H7 (cell line): ENCODE measurements at places on chromosomes 4 and X. TPM values are rescaled to one million over a fixed set of nuclear protein-coding genes. Genes with fewer than 3 reads are reported as not detected.
A peak's percentile ranks its signal among the peaks of the same experiment; 100 is the strongest.

GRCh38 chrX:48835524-48836329, at the start of gene PCSK1N:
PCSK1N (minus strand) TSS chrX:48835610; CDS start chrX:48835532, 78 bp downstream.
- DNase-seq: peak; percentile 85

The SPANXC gene
- total RNA-seq: not detected in 2 replicates

- DNase-seq: peak; percentile 61
These were observed 24.3 kb downstream of the SHROOM3 start for GRCh38 chr4:76459291-76459723.

- DNase-seq: peak; percentile 72
These were observed 97.4 kb downstream of the PHKA2 start for GRCh38 chrX:18886344-18887161.

DNA sequence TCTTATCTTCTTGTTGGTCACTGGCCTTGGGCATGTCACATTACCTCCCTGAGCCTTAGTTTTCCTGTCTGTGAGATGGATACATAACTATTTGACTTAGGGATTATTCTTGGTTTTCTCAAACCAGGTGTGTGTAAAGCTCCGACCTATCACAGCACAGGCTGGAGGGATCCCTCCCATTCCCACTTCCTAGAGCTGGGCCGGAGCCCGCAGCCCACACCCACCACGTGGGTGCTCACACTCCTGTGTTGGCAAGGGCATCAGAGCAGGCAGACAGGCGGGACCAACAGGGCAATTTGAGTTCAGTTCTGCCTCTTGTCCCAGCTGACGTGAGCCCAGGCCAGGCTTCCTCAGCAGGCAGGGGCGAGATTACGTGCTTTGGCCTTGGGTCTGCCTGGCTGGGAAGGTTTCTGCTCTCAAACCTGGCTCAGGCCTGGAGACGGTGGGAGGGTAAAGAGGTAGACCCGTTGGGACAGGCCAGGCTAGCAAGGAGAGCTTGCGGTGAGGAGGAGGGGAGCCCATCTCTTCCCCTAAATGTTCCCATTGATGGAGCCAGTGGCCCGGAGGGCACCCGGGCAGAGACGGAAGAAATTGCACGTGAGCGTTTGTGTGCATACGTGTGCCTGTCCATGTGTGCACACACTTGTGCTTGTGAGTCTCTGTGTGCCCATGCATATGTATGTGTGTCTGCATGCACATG, 734 bp upstream of the SH3TC1 start:
- no peak for DNase-seq

The CYLC1 gene
- not detected in 2 replicates for total RNA-seq

GRCh38 chr4:56870946-56871345, 36.8 kb upstream of the REST start:
- DNase-seq: no peak

DNA sequence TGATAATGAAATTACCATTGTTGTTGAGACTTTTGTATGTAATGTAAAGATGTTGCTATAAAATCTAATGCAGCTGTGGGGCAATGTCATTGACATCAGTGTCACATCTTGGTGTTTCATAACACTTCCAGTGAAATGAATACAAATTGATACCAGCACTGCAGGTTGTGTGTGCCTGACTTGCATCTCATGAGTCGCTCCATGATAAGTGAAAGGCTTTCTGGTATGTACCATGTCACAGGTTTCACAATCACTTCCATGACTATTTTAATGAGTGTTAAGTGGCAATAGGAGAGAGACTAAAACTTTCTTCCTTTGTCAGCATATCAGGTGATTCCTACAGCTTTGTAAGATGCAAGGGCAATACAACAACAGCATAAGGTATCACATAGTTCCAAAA, 94.4 kb downstream of the ABCB7 start:
- no peak for DNase-seq

The GYPE gene
- not detected in 2 replicates for total RNA-seq

DNA sequence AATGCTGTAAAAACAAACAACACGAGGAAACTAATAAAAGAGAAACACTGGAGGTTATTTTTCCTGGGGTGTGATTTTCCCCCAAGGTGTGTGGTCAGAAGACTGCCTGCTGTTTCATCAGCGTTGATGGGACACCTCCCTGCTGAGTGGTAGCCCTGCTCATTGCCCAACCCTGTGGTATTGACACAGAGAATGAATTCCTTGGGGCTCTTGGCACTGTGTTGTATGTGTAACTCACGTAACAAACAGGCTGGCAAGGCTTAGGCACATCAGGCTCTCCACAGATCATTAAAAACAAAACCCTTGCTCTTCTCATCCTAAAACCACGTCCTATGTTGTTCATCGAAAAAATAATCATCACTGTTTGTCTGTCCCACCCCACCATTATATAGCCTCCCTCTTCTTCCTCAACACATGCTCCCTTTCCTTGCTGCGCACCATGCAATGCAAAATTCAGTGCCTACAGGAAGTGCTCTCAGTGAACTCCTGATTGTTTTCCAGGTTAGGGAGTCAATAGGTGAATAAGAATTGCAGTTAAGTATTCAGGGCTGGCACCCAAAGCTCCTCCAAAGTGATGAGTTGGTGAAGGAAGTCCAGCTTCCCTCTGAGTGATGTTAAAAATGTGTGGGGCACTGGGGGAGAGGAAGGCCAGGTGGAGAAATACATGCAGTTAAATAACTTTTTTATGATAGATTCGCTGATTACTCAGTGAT, 11.4 kb upstream of the PUDP start:
- no peak for DNase-seq

GRCh38 chr4:82951196-82951595, 50.7 kb downstream of the THAP9 start:
- no peak for DNase-seq

DNA sequence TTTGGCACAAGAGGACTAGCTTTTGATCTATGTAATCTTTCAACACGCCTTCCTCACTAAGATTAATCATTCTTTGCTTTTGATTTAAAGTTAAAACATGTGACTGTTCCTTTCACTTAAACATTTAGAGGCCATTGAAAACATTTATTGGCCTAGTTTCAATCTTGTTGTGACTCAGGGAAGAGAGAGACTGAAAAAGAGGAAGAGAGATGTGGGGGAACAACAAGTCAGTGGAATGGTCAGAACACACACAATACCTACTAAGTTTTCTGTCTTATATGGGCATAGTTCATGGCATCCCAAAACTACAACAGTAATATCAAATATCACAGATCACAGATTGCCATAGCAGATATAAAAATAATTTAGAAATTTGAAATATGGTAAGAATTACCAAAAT, 812.9 kb upstream of the AGA start:
- DNase-seq: no peak

The BEX5 gene
- 5.5 and 8.6 TPM in 2 replicates for total RNA-seq

DNA sequence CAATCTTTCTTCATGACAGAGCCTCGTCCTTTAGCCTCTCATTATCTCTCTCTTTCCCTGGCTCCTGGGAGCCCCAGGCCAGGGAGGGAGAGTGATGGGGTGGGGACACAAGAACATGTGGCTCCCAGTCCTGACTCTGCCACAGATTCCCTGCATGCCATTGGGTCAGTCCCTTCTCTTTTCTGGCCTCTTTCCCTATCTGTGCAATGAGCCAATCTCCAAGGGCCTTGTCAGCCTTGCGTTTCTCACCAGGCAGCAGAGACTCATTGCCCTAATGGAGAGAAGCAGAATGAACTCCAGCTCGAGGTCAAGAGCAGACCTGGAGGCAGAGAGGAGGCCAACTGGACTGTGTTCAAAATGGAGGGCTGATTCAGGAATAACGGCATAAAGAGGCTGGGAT, 38.4 kb upstream of the PJA1 start:
- no peak for DNase-seq

DNA sequence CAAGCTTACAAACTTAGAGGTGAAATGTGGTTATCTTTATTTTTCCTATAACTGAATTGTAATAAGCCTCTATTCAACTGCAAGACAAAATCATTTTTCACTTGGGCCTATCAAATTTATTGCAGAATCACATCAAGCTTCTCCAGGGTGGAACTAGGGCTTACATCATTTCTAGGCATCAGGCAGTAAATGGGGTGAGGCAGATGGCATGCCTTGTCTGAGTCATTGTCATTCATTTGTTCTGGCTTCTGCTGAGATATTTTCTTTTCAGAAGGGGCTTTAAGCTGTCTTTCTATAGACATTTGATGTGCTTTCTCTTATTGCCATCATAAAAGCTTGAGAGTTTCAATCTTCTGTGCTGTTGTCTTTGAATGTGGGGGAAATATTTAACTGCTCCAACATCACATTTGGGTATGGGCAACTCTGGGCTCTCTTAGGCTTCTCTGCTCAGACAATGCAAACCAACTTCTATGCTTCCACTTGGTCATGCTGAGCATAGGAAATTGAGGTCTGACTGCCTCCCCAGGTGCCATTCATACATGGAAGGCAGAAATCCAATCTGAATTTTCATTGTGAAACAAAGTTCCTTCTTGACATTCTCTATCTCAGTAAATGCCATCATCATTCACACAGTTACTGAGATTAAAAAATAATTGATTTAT, 225.8 kb upstream of the GIMD1 start:
- no peak for DNase-seq

The MPC1L gene
- total RNA-seq: not detected in 2 replicates

DNA sequence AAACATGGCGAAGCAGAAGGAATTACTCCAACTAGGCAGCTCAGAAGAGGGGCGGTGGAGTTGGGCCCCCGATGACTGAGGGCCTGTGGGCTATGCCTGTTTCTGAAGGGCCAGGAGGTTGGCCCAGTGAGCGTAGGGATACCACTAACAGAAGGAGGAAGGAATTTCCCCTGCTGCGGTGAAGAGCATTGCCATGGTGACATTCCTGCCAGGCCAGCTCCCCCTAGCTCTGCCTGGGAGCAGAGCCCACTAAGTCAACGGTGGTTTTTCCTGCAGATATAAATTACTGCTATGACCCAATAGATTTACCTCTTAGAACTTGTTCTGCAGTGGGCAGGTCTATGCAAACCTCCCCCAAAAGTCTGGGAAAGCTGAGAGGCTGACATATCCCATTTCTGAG, 28.9 kb upstream of the HMX1 start:
- no peak for DNase-seq

The FGF13 gene
- 81.2 and 96.9 TPM in 2 replicates for total RNA-seq

GRCh38 chrX:98501426-98501825, 1617.7 kb downstream of the RPA4 start:
- no peak for DNase-seq

DNA sequence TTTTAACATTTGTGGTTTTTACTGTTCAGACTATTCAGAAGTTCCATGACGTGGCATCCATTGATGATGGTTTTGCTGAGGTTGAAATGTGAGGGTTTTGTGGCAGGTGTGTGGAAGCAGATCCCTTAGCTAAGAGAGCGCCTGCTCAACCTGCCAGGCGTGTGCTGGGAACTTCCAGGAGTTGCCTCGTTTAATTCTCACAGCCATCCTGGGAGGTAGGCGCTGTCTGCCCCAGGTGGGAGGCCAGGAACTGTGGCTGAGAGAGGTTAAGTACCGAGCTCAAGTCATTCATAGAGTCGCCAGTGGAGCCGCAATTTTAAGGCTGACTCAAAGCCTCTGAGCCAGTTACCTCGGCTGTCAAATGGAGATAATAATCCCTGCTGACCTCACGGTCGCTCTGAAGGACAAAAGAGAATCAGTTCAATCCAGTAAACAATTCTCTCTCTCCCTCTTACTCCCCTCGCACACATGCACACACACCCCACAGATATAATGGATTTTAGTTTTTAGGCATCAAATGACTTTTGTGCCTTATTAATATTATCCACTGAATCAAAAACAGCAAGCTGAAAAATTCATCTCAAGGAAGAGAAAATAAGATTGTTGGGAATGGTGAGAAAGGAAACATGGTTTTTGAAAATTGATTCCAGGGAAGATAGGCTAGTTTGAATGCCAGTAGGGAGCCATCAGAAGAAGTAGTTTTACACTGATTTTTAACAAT, 171.3 kb downstream of the PTTG2 start:
- DNase-seq: peak; percentile 56

The CD38 gene
- total RNA-seq: 0.15 and 1.1 TPM in 2 replicates

DNA sequence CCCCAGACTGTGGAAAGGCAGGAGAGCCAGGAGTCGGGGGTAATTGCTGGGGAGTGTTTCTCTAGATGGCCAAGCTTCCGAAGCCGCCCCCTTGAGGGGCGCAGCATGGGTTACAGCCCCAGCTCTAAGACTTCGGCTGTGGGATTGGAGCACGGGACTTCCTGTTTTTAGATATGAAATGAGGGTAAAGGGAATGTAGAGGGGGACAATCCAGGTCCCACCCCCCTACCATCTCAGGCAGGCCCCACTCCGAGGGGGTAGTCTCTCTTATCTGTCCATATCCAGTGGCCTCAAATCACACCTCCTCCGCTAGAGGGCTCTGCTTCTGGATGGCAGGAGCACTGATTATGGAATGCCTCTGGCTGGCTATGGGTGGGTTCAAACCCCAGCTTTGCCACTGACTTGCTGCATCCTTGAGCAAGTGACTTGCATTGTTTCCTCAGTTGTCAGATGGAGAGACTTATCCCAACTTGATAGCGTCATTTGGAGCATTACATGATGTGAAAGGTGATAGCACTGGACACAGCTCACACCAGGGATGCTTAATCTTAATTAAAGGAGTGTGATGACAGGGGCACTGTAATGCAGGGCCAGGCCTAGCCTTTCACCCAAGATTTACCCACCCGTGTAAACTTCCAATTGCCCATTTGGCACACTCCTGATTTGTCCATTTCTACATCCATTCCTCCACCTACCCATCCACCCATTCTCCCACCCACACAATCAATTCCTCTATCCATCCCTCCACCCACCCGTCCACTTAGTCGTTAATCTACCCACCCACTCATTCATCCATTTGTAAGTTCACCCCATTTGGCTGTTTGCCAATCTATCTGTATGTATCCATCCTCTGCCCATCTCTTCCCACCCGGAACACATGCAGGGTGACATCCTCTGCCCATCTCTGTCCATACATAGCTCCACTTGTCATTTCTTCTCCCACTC, 848 bp upstream of the KCND1 start:
- peak; percentile 92 for DNase-seq

DNA sequence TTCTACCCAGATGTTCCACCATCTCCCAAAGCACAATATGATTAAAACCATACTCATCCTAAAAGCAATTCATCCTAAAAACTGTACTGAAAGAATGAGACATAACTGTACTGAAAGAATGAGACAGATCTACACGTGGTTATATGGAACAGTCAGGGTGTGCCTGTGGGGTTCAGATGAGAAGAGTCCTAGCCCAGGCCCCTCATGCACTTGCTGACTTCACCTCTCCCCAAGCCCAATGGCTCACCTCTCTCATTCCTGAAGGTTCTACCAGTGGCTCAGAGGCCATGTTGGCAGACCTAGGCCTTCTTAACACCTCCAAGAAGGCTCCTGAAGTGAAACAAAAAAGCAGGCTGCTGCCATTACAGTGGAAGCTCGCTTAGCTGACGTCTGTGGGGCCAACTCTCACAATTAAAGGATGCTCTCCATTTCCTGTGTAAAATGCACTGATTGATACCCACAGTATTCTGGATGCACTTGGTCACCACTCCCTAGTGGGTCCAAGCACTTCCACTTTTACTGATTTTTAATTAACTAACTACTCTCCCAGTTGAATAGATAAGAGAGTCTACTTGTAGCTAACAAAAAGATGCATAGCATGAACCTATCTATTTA, 3.8 kb downstream of the PLAC1 start:
- DNase-seq: no peak

DNA sequence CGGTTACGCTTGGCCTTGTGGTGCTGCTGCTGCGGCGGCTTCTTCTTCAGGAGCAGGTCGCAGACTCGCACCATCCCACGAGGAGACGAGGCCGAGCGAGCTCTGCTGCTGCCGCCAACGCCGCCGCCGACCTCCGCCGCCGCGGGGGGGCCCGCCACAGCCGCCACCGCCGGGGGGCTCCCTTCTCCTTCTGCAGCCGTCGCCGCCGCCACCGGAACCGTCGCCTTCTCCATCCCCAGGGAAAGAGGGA, 237 bp downstream of the ANKRD17 start:
- no peak for DNase-seq
